ENCODE measurements at places on chromosomes 5 and 9.

- DNase-seq: no peak
Measured at GRCh38 chr9:18606846-18607245, 132.9 kb downstream of the ADAMTSL1 start.

DNA sequence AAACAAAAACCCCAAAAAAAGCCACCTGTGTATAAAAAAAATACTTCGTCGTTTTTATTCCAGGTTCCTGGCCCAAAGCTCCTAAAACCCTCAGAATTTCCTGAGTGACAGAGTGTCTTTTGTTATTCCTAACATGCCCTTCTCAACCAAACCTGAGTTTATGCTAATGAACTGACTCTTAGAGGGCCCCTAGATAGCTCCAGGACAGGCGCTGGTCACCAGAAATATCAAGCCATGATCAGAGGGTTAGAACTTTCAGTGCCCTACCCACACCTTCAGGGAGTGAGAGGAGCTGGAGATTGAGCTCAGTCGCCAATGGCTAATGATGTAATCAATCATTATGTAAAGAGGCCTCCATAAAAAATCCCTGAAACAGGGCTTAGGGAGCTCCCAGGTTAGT is 15.7 kb downstream of the AUH start:
- DNase-seq: no peak

DNA sequence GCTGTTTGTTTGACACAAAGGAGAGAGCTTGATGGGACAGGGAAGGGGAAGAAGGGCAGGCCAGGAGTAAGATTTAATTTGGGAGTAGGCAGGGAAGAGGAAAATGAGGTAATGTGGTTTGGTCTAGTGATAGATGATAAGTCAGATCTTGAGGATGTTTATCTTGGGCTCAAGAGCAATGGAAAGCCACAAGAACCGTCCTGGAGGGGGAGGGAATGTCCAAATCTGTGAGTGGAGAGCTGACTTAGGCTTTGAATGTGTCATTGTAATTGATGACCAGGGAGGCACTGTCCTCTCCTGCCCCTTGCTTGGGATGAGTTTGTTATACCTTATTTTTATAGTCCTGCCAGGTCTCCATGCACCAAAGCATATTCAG is 37.5 kb downstream of the MAMDC2 start:
- DNase-seq: no peak

DNA sequence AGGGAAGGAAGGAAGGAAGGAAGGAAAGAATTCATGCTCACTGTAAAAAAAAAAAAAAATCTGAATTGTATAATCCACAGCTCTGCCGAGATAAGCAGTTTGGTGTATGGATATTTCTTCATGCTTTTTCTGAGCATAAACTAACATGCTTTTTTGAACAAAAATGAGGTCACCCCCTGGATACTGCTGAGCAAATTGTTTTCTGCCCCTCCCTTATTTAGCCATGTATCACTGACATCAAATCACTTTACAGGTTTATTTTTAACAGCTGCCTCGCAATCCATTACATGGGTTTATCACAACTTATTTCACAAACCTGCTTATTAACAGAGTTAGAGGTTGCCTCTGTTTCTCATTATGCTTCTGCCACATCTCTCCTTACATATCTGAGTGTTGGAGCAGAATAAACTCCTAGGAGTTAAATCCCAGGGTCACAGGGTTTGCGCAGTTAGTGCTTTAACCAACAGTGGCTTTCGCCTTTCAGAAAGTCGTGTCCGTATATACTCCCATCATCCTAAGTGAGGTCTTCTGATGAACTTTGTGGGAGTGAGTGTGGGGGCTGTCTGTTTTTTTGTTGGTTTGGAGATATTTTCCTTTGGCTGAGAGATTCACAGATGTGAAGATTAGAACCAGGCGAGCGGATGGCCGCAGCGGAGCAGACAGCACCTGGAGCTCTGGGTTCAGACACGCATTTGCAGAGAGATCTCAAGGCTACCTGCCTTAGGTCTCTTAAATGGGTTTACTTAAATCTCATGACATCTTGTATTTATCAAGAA is 57.7 kb downstream of the AK8 start:
- DNase-seq: no peak

- DNase-seq: no peak
Measured at GRCh38 chr5:78746021-78746770, 97.6 kb upstream of the LHFPL2 start.

- DNase-seq: no peak
Measured at GRCh38 chr9:98306384-98307145, 51.1 kb upstream of the TBC1D2 start.

- DNase-seq: no peak
Measured at GRCh38 chr9:104941597-104941996, 13.6 kb upstream of the ABCA1 start.

- DNase-seq: no peak
Measured at GRCh38 chr9:26539867-26540493, 352.6 kb downstream of the CAAP1 start.

GRCh38 chr9:117706421-117707116 is 2.4 kb downstream of the TLR4 start:
- DNase-seq: no peak

- peak; percentile 3 for DNase-seq
Measured at GRCh38 chr5:108379722-108380530, 2.0 kb downstream of the FBXL17 start.

DNA sequence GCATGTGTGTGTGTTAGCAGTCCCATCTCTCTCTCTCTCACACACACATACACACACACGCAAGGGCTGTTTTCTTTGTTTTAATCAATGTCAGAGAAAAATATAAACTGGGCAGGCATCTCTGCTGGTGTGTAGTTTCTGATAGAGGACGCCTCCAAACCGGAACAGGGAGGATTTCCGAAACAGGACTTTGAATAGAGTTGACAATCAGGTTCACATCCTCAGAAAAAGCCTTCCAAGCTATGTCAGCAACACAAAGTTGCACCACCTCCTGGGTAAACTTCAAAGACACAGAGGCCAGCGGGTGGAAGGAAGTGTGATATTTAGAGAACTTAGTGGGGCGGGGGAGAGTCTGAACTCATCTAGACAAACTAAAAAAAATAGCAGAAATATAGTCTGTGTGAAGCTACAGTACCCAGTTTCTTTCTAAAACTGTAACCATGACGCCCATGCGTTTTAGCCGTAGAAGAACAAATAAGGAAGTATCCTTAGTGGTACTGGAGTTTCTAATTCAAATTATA is 1.2 kb downstream of the ST8SIA4 start:
- DNase-seq: peak; percentile 78

DNA sequence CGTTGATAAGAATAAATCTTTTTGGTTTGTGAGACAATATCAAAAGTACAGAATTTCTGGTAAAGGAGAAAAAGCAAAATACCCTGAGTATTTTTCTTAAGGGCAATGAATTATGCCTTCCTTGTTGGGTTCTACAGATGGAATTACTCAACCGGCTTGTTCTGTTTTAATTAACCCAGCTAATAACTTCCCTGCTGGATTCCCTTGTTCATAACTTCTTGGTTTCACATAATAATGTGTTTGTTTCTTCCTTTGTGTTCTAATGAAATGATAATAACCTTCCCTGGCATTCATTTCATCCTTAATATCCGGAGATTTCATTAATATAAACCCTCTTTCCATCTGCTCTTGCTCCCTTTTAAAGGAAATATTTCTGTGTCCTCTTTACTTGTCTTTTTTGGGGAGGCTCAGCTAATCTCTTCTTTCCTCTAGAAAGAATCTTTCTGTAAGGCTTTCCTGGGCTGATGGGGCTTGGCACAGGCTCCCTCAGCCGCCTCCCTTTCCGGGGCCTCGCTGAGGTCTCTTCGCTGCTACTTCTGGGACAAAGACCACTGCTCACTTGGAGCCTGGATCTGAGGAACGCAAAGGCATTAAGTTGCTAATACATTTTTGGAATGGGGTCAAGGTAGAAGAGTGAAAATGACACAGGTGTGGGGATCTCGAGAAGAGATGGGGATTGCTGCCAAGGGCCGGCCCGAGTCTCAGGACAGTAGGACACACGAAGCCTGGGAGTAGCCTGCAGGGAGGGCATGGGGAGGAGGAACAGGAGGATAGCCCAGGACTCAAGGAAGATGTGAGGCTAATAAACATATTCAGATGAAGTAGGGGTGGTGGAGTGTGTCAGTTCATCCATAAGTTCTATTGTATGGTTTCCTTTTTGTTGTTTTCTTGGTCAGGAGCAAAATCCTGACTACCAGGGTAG is 118.5 kb downstream of the NRG2 start:
- no peak for DNase-seq

GRCh38 chr5:172561151-172561550 is 79.9 kb upstream of the NEURL1B start:
- no peak for DNase-seq

- no peak for DNase-seq
Measured at GRCh38 chr9:89295400-89295799, 15.6 kb upstream of the CKS2 start.

DNA sequence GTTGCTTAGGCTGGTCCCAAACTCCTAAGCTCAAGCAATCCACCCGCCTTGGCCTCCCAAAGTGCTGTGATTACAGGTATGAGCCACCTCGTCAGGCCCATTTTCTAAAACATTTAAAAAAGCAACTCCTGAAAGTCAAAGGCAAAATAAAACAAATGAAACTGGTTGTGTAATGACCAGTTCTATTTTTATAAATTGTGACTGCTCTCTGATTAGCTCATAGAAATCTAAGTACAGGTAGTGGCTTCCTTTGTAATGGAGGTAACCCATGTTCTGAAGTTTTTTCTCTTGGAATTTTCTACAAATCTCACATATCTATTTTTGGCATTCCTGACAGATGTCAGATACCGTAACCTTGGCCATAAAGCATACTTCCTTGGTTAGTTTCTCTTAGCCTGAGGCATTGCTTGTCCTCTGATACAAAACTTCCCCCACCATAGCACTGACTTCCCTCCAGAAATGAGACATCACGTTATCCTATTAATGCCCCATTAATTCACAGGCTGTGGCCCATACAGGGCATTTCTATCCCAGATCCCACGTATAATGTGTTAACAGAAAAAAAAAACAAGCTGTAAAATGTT is 14.1 kb upstream of the AK3 start:
- DNase-seq: no peak

GRCh38 chr9:69937833-69938535 is 105.7 kb upstream of the MAMDC2 start:
- DNase-seq: no peak

DNA sequence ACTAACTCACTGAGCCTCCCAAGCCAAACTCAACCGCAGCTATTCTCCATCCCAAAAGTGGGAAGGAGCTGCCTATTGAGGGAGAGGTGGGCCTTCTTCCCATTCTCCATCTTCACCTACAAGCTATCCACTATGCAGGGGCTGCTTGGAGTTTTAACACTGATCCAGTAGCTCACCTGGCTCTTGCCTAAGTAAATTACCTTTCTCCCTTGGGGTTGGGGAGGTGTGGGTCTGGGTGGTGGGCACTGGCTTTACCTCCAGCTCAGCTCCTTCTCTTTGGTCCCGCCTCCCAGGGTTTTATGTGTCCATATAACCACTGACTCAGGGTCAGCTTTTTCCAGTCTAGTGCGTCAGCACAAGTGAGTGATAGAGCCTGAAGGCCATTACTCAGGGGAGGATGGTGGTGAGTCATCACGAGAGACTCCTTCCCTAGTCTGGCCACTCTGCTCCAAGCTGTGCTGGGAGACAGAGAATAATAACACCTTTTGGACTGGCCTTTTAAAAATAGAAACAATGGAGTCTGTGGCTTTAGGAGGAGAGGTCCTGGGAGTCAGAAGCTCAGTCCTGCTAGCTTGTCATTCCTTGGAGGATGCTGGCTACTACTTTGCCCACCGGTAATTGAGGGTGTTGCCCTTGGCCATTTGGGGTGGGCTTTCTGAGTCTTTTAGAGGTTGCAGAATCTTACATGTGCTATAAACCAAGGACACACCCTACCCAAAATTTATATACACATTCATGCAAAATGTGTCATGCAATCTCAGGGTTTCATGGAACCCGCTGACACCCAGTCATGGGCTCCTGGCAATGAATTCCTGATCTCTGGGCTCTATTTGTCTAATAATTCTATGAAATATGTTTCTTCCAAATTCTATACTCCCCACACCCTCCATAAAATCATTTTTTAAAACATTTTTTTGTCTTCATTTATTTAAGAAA is 35.6 kb upstream of the ATP6V1G1 start:
- DNase-seq: no peak

DNA sequence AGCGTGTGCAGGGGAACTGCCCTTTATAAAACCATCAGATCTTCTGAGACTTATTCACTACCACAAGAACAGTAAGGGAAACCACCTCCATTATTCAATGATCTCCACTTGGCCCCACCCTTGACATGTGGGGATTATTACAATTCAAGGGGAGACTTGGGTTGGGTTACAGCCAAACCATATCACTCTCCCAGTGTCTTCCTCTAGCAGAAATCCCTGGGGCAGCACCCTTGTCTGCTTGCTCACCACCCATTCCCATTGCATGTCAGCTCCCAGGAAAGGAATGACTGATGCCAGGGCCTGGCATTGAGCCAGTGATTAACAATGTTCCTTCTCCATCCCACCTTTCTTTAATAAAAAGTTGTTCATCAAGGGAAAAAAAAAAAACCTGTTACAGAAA is 199.0 kb downstream of the IRX1 start:
- no peak for DNase-seq

DNA sequence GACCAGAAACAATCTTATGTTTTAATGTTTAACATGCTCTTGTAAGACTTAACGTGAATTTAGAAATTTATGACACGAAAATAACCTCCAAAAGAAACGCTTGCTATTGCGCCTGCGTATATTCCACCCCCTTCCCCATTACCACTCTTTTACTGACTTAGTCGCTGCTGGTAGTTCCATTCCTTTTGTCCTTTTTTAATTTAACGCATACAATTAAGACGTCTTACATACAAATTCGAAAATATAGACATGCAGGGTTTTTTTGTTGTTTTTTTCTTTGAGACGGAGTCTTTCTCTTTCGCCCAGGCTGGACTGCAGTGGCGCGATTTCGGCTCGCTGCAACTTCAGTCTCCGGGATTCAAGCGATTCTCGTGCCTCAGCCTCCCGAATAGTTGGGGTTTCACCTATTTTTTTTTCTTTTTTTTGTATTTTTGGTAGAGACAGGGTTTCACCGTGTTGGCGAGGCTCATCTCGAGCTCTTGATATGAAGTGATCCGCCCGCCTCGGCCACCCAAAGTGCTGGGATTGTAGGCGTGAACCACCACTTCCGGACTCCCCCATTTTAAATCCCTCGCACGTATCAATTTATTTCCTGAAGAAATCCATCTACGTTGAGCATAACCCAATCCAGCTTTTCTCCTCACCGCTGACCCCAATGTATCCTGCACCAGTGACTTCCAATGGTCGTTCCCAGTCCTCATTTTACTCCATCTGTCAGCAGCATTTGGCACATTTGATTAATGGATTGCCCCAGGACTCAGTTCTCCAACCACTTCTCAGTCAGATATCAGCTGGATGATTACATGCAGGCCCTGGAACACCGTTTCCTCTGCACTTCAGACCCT is 684 bp upstream of the MED7 start:
- DNase-seq: peak; percentile 61

- DNase-seq: no peak
Measured at GRCh38 chr5:76114179-76114851, 31.1 kb downstream of the SV2C start.

DNA sequence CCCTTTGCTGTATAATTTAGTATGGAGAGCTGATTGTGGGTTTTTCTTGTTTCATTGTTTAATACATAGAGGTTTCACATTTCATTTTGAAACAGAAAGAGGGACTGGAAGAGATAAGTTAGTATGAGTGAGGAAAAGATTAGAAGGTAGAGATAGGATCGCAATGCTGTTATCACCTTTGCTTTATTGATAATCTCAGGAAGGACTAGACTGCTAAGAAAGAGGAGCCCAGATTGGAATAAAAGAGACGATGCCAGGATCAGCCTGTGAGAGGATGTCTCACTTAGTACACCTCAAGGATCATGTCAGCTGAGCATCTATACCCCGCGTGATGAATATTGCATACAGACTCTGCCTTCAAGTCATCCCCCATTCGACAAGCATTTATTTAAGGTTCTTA is 178.0 kb upstream of the DMAC1 start:
- no peak for DNase-seq

- no peak for DNase-seq
Measured at GRCh38 chr5:116475338-116475737, 99.3 kb downstream of the SEMA6A start.

All from CD4-positive, alpha-beta T cell treated with Interleukin-6 at 100 ng/mL for 8 hours (primary cell).